Tibial artery (tissue), 4 donors: ENCODE measurements at places on chromosomes 12 and 14.

- DNase-seq, result no peak
These were observed 183.8 kb downstream of the TBX5 start for GRCh38 chr12:114221957-114222630.

DNA sequence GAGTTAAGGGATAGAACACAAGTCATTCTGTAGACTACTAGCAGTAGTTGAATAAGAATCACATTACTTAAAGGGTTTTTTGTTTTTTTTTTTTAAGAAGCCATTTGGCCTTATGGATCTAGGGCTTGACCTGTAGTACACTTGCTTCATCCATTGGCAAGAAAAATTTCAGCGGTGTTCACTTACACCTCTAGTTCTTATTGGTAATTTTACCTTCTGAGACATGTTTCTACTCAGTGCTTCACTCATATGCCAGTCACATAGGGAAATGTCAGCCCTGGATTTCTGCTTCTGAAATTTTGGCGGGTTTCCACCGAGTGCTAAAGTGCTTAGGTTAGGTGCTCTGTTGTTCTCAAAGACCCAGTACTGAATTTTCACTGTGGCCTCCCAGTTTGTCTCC is 72.9 kb downstream of the FRMD6 start:
- DNase-seq, result no peak

GRCh38 chr12:114812858-114813761 is 129.1 kb upstream of the TBX3 start:
- DNase-seq, result no peak

GRCh38 chr14:57848786-57849185 is 17.1 kb downstream of the SLC35F4 start:
- DNase-seq, result no peak

DNA sequence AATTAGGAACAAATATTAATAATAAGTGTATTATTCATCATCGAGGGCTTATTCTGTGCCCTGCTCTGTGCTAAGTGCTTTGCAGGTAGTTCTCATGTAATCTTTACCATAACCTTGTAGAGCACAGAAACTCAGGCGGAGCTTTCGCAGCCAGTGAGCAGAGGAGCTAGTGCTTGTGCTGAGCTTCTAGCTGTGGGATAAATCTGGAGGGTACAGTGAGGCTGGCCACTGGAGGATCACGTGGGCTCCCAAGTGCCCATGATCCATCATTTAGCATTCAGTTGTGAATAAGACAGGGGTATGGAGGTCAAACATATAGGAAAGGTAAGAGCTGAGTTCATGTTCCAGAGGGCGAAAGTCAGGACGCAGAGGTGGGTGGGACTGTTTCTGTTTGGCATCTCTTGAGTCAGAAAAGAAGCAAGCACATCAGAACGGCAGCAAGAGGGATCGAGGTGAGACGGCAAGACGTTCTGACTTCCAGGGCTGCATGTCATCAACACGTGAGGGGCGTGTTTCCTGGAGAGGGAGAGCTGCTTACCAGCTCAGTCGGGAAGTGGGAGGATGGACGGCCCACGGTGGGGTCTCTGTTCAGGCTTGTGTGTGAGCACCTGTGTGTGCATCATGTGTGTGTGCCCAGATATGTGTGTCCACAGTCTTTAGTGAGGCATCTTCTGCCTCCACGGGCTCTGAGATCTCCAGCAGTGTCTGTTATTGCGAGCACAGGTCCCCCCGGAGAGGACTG is 16.8 kb upstream of the KRT80 start:
- DNase-seq, result peak; percentile 9

DNA sequence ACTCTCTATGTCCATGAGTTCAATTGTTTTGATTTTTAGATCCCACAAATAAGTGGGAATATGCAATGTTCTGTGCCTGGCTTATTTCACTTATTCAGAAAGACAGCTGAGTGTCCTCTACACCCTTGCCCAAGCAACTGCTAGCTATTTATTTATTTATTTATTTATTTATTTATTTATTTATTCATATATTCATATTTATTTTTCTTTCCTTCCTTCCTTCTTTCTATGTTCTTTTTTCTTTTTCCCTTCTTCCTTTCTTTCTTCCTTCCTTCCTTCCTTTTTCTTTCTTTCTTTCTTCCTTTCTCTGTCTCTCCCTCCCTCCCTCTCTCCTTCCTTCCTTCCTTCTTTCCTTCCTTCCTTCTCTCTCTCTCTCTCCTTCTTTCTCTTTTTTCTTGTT is 563.4 kb downstream of the BCL11B start:
- no peak for DNase-seq

DNA sequence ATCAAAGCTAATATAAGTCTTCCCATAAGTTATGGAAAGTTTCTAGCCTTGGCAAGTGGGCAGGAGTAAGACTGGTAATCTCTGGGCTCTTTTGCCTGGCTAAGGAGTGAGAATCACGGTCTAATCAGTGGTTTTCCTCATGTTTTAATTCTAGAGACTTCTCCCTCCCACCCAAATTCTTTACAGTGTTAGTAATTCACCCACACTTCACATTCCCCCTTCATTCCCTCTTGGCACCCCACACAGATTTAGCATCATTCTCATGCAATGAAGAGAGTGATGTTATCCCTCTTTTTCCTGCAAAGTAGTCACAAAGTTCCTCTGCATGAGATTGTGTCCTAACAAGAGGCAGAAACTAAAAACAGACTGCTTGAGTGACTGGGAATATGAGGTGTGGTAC is 28.6 kb upstream of the CACNA2D4 start:
- DNase-seq, result no peak

DNA sequence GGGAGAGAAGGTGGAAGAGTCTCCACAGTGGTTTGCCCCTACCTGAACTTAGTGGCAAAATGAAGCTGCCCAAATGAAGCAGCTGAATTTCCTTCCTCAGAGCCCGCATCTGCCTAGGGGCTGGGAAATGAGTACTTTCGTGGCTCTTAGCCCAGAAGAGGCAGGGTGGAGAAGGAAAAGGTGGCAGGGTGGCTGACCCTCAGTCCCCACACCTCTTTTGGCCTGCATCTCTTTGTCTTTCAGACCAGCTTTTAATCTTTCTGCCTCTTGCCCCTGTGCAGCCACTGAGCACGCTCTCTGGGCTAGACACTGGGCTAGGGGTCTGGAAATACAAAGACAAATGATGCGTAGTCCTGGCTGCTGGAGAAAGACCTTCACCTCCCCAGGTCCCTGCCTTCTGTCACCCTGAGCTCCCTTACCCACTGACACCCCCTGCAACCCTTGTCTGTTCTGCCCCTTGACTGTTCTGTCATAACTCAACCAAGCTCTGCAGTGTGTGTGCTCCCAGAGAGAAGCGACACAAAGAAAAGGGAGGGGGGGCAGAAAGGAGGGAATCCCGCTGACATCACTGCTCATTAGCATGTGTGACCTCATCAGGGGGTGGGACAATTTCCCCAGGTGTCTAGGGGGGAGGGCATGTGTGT is 371 bp upstream of the REM2 start:
- DNase-seq, result peak; percentile 48

- DNase-seq, result no peak
These were observed 323.3 kb upstream of the TMEM132C start for GRCh38 chr12:127943481-127944210.

DNA sequence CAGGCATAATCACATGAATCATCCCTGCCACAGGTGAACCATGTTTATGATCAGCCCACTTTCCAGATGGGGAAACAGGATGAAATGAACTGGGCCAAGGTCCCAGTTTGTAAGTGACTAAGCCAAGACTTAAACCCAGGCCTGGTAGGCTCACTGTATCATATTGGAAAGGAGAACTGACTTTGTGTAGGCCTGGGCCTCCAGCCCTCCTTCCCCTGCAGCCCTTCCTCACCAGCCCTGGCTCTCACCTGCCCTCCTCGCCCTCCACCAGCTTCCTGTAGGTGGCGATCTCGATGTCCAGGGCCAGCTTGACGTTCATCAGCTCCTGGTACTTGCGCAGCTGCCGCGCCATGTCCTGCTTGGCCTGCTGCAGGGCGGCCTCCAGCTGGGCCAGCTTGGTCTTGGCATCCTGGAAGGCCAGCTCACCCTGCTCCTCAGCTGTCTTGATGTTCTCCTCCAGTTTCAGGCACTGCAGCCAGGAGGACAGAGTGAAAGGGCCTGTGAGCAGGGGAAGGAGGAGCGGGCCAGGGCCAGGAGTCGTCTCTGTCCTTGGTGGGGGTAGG is 19.8 kb downstream of the KRT80 start:
- DNase-seq, result no peak

DNA sequence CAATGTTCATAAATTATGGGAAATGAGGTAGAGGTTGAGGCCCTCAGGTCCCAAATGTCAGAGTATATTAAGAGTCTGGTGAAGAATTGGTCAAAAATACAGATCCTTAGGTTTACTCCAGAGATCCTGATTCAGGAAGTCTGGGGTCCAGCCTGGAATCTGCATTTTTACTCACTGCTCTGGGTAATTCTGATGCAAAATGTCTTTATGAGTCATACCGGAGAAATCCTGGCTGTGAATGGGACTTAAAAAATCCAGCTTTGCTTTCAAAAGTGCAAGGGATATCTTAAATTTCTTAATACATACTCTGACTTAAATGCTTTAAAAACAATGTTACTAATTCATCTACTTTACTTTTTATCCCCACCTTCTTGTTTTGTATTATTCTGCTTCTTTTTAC is 74.5 kb downstream of the FERMT2 start:
- no peak for DNase-seq

- peak; percentile 89 for DNase-seq
These were observed 170.1 kb upstream of the PWP1 start for GRCh38 chr12:107515446-107515958.

GRCh38 chr14:34212172-34212929 is 249.7 kb downstream of the SPTSSA start:
- DNase-seq, result no peak

DNA sequence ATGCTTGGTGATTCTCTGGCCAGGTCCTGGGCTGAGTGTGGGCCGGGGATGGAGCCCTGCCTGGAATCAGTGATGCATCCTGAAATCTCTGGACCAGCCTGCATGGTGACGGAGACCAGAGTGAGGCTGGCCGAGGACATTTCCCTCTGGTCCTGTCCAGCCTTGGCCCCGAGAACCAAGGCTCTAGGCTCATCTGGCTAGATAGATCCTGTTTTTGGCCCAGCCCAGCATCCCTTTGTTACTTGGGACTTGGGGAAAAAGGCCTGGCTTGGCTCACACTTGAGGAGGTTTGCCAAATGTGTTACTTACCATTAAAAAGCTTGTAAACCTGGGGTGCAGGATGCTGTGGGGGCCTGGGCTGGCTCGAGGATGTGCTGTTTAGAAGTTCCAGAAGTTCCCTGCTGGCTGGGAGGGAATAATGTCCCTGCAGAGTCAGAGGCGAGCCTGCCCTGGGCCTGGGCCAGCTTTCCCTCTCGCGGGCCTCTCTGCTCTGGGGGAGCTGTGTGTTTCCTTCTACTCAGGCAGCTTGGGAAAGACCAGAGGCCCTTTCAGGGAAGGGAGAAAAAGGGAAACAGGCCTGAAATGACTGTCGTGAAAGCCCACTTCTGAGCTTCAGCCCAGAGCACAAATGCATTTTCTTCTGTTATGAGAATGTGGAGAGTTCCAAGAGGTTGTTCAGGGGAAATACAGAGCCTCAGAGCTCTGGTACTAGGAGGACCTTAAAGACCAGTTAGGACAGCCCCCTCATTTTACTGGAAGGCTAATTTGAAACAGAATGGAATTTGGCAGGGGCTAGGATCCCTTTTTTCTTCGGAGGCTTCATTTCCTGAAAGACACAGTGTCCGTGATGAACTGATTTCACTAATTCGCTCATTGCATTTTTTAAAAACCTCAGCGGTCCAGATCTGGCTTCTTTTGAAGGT is 47.2 kb upstream of the CTDSP2 start:
- peak; percentile 91 for DNase-seq

DNA sequence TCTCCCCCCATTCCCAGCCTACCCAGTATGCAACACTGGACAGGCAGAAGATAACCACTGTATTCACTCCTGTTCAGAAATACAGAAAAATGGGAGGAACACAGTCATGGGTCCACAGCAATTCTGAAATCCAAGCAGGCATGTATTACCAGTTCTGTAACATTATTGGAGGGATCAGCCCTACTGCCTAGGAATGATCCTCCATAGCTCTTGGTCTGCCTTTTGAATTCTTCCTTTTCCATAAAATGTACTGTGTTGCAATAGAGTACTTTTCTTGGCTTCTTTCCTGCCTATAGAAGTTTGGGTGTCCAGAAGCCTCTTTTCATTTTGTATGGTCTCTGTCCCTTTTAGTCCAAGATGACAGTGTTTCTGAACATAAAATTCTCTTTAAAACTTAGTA is 46.5 kb downstream of the SPATS2 start:
- DNase-seq, result no peak

DNA sequence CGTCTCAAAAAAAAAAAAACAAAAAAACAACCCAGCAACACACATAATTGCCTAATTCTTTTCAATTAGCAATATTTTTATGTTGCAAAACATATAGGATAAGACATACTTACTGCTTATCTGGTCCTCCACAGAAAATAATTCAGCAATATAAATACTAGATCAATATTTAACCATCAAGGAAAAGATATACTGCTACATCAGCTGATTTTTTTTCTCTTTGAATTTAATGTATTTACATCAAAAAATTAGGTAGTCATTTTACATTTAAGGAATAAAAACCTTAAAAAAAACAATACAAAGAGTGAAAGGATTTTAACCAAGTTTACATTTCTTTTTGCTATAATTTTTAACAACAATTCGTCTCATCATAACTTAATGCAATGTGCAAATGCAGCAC is 28.1 kb downstream of the SPTSSA start:
- no peak for DNase-seq

DNA sequence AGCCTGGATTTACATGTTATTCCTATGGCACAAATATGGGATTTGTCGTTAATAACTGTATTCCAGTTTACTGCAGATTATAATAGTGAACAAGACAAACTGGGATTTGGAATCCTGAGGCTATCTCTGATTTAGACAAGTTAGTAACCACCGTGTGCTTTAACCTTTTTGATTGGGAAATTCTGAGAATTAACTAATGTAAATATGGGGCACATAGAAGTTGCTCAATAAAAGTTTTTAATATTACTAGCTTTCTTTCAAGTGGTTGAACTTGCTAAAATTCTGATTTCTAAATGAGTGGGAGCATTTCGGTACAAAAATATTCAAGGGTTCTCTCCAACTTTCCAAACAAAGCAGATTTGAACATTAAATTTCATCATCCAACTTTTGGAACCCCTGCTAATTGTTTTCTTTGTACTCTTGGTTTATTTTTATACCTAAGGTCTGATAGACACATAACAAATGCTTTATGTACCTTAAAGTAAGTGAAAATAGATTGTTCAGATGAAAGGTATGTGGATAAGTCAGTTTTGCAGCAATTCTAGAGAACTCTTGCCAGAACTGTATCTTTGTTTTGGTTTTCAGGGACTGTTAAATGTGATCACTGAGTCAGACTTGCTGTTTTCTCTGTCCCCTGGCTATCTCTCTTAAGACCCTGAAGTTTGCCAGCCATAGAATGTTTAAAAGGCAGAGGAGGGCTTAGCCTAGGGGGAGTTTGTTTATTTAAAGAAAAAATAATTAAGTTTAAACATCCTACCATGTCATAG is 57.5 kb downstream of the FRS2 start:
- no peak for DNase-seq

DNA sequence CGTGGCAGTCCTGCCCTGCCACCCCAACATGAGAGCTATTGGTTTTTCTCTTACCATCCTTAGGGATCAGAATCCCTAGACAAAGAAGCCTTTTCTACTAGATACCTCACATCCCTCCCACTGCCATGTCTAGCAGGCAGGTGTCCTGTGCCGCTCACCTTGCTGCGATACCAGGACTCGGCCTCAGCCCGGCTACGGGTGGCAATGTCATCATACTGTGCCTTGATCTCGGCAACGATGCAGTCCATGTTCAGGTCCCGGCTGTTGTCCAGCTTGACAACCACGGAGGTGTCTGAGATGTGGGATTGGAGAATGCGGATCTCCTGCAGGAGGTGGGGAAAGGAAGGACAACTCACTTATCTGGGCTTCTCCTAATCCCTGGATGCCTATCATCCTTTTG is 4.5 kb downstream of the KRT83 start:
- DNase-seq, result peak; percentile 53
